T-helper 17 cell (primary cell): ENCODE measurements at places on chromosomes 5 and 9.

- no peak for DNase-seq
Observed at GRCh38 chr5:105230516-105231157, 1668.0 kb upstream of the NUDT12 start.

DNA sequence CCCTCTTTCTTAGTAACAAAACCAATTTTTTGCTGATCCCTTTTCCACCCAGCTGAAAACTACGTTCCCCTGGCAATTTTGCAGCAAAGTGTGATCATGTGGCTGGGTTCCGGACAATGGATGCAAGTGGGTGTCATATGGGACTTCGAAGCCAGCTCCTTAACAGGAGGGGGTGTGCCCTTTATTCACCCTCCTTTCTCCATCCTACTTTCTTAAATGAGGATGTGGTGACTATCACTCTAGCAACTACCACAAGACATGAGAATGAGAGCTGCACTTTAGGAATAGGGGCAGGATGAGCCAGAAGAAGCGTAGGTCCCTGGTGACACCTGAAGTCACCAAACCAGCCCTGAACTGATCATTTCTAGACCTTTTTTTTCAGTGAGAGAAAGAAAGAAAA, 58.9 kb downstream of the IRF1 start:
- no peak for DNase-seq

- DNase-seq = no peak
Observed at GRCh38 chr9:95107001-95107749, 210.3 kb downstream of the FANCC start.

GRCh38 chr9:16726718-16727451, 143.6 kb downstream of the BNC2 start:
- no peak for DNase-seq

DNA sequence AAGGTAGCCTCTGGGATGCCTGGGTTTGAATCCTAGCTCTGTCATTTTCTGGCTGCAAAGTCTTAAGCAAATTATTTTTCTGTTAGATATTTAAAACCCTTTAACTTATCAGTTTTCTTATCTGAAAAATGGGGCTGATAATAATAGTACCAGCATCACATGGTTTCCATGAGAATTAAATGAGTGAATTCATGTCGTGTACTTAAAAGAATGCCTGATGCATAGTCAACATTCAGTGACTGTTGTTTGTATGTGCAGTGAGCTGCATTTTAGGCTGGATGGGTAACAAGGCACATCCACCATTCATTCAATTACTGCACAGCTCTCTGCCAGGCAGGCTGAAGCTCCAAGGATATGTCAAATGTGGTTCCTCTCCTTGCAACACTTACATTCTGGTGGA, 122.0 kb downstream of the PPP2R2B start:
- DNase-seq = no peak

GRCh38 chr5:179060116-179061008, at the start of gene ZNF354C:
Gene ZNF354C (plus strand): TSS chr5:179060373. CDS start chr5:179062069, 1,696 bp downstream.
- peak; percentile 72 for DNase-seq

GRCh38 chr5:68178579-68178978, 37.0 kb upstream of the PIK3R1 start:
- no peak for DNase-seq

DNA sequence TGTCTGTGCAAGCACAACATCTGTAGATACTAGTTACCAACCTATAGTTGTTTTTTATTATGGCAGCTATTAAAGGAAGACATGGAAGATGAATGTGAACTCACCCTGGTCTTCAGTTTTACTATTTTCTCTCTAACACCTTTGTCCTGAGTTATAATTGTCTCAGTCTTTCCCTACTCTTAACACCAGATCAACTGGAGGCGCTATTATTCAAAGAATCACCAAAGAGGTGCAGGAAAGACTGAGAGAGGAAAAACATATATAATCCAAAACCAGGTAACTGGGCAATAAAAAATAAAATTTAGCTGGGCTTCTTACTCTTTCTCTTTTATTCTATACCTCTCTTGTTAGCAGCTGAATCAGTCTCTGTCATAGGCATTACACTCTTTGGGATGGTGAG, 134.2 kb upstream of the C6 start:
- no peak for DNase-seq

- DNase-seq = no peak
Observed at GRCh38 chr5:109532773-109533364, 123.1 kb upstream of the PJA2 start.

DNA sequence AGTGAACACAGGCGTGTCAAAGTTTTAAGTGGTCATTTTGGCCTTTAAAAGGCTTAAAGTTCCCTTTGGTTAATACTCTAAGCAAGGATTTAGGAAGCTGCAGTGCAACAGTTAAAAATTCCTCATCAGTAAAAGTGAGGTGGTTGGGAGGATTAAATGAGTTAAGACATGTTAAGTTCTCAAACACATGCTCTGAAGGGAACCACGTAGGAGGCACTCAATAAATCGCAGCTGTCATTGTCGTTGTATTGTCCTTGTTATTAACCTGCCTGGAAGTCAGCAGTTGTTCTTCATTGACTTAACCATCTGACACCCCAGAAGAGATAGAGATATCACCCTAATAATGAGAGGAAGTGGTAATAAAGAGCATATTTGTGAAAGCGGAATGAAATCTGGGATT, 247.5 kb downstream of the MARCHF11 start:
- no peak for DNase-seq

DNA sequence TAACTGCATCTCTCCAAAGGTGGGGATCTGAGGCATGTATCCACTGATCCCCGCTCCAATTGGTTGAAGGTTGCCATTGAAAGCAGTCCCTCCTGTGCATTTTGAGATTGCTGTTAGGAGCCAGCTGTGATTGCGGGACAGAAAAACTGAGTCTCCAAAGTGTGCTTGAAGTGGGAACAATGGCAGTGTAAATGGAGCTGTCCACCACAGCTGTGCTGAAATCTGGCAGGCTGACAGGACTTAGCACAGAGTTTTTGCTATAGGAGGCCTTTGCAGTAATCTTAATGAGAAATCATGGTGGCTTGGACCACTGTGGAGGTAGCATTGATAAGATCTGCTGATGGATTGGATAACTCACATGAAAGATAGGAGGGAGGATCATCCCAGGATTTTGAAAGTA, 3.3 kb downstream of the RNF20 start:
- no peak for DNase-seq

DNA sequence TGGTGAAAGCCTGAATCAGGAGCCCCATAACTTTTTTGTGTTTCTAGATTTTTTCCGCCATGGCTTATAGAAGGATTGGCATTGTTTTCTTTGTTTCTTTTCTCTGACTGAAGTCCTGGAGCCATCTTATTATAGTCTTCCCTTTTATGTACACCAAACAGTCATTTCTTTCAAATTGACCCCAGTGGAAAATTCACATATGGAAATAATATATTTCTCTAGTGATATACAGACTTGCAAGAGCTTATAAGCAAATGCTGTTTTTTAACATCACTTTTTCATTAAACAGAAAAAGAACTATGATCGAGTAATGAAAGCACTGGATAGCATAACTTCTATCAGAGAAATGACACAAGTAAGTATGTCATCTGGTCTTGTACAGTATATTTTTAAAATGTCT, 155.6 kb downstream of the PARP8 start:
- no peak for DNase-seq

DNA sequence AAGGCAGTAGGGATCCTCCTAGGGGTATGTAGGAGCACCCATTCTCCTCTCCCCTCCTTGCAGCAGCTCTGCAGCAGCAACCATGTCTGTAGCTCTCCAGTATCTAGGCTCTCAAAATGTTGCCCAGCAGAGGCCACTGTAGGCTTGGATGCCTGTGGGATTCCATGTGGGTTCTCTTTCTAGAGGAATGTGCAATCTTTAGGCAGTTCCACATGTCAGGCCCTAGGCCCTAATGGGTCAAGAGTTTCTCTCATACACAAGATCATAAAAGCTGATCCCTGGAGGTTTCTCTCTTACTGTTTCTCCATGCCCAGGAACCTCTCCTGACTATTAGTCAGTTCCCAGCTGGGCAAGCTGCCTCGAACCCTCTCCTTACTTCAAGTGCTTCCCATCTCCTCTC, 215.8 kb downstream of the FRMD3 start:
- no peak for DNase-seq

DNA sequence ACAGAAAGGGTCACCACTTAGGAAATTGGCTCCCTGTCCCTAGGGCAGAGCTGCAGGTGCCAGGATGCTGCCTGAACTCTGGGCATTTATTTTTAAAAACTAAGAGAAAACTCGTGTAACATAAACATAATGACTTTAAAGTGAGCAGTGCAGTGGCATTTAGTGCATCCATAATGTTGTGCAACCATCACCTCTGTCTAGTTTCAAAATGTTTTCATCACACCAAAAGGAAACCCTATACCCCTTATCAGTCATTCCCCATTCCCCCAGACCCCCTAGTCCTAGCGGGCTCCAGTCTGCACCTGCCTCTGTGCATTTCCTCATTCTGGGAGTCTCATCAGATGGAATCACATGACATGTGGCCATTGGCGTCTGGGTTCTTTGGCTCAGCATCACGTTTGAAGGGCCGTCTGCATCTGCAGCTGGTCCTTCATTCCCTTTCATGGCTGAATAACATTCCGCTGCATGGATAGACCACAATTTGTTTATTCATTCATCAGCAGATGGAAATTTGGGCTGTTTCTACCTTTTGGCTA, 55.8 kb downstream of the NSG2 start:
- no peak for DNase-seq

DNA sequence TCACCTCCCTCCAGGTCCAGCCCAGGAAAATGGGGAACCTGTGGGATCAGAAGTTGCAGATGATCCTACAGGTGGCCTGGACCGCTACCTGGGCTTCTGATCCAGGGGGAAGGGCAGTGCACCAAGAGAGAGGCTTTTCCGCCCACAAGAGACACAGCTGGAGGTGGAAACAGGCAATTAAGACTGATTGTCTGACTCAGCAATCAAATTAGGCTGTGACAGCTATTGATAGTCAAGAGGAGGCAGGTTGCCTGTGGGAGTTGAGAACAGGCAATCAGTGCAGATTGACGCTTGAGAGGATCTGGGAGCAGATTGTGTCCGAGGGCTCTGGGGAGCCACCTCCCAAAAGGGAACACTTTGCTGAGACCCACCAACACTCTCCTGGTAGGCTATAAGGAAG, 71.1 kb upstream of the SLC44A1 start:
- DNase-seq = no peak
